ENCODE measurements at places on chromosomes 7 and 10.

- no peak for DNase-seq
Observed at GRCh38 chr10:117135026-117135372, 3.1 kb downstream of the VAX1 start.

GRCh38 chr7:2781636-2782035, 62.5 kb downstream of the GNA12 start:
- no peak for DNase-seq

- DNase-seq, result no peak
Observed at GRCh38 chr10:107450056-107450455, 285.6 kb upstream of the SORCS1 start.

GRCh38 chr10:20622531-20623211, 274.4 kb downstream of the NEBL start:
- DNase-seq, result no peak

DNA sequence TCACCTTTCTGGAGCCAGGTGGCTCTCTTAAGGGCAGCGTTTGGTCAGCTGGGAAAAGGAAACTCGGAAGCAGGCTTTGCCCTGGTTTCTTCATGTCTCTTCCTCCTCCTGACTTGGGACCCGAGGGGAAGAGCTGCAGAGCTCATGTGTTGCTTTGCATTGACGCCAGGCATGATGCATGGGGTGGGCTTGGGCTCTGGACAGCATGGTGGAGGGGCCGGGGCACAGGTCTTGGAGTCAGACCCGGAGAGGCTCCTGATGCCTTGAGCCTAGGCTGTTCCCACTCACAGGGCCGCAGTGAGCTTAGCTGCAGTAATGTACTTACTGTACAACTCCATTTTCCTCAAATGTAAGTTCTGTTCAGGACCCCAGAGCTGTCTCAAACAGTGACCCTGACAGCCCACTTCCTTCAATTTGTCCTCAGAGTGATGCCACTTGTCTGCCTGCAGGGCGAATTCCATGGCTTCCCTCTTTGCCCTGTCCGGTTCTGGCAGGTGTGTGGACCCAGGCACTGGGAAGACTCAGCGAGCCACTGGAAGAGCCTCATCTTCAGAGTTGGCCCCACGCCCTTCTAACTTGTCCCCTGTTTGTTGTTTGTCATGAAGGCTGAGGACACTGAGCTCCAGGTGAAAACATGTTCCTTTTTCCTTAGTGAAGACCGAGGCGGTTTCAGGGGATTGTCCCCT, 50.2 kb downstream of the ZNF467 start:
- no peak for DNase-seq

GRCh38 chr10:127027786-127028185, 122.6 kb downstream of the DOCK1 start:
- DNase-seq, result no peak

DNA sequence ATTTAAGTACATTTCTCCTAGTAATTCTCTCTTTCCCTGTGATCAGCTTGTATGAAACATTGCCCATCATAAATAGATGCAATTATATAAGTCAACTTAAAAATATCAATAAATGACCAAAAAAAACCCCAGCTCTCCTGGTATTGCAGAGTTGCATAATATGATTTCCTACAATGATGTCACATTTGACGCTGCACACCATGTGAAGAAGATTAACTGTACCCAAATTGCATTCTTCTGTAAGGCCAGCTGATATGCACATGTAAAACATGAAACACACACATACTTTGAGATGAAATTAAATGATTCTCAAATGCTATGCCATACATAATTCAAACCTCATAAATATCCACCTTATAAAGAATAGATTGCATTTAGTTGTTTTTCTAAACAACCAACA, 115.5 kb downstream of the AGMO start:
- no peak for DNase-seq

All from stimulated activated CD4-positive, alpha-beta T cell treated with anti-CD3 and anti-CD28 coated beads, Interleukin-12 subunit alpha, Interleukin-12 subunit beta, amount 100 ng/mL, for 48 hours (primary cell).